ENCODE measurements at places on chromosomes 5 and 9. TPM values are rescaled to one million over a fixed set of nuclear protein-coding genes. Genes with fewer than 3 reads are reported as not detected.
A peak's percentile ranks its signal among the peaks of the same experiment; 100 is the strongest.

DNA sequence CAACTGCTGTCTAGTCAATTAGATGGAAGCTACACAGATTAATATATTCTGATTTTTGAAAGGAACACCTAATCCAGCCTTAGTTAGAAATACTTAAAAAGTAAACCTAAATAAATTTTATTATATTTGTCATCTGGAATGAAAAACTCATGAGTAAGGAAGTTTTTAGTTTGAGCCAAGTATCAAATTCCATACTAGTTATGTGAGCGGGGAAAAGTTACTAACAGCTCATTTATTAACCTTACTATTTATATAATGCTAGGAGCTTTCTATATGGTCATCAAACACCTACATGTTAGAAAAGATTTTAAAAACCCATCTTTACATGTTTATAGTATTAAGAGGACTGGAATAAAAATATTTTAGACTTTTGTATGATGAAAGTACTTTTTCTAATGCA, 41.6 kb upstream of the POU5F2 start:
- no peak for DNase-seq

DNA sequence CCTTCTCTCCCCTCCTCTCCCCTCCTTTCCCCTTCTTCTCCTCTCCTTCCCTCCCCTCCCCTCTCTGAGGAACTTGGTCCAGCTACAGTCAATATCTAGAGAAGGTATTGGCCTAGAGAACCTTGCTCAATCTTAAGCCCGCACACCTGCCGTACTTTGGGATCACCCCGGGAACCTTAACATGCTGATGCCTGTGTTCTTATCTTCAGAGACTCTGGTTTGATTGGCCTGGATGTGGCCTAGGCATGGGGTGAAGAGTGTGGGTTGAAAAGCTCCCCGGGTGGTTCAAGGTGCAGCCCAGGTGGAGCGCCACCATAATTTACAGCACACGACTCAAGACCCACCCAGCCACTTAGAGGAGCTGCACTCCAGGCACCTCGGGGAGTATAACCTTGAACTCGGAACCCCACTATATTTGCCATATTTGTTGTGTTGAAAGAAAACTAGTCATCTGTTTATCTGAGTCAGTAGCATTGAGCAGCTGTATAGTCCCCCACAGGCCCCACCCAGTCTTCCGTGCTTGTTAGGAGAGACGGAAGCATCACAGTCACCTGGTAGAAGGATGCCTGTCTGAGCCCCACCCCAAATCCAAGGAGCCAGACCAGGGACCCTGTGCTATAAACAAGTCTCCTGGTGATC, 14.4 kb upstream of the PHF19 start:
- DNase-seq = no peak

DNA sequence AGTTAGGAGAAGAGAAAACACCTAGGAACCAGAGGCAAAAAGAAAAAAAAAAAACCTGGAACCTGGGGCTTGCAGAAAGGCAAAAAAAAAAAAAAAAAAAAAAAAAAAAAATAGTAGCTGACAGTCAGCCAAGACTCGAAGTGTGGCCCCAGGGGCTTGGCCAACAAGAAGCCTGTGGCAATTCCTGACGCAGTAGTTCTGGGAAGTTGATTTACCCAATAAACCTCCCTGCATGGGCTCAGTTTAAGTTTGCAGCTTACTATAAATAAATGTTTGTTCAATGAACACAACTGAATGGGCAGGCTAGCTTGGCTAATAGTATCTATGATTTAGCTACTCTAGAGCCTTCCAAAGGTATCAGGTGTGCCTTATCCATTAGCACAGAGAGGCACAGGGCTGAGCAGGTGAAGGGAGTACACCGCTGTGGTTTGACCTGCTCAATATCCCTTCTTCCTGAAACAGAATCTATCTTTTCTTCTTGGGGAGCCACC, 21.3 kb upstream of the GLRX start:
- no peak for DNase-seq

FLT4 gene
- total RNA-seq = 17.3 TPM

- DNase-seq = no peak
Observed at GRCh38 chr5:133918731-133919130, 49.7 kb downstream of the C5orf15 start.

GRCh38 chr5:175052351-175052750, 328.0 kb downstream of the MSX2 start:
- DNase-seq = no peak

- DNase-seq = no peak
Observed at GRCh38 chr5:76163111-76163628, 80.0 kb downstream of the SV2C start.

- peak; percentile 88 for DNase-seq
Observed at GRCh38 chr5:10987925-10988504, 227.0 kb upstream of the DAP start.

DNA sequence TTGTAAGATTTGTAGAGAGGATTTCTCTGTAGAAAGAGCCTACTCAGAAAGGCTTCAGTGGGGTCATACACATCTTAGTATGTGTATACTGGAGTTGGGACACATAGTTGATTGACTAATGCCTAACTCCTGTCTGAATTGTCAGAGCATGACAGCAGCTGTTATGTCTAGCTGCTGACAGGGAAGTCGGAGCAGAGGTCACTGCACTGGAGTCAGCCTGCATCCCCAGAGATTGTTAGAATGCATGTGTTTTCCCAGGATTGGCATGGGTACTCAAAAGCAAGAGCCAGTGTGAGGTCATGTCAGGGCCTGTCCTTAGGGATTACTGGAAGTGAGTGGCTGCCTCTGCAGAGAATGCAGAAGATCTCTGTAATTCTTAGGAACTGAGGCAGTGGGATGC, 82.7 kb downstream of the ITGA1 start:
- no peak for DNase-seq

COL15A1 gene
- 0.50 TPM for total RNA-seq

GRCh38 chr5:14414656-14415023, 167.0 kb upstream of the OTULINL start:
- DNase-seq = no peak

- DNase-seq = no peak
Observed at GRCh38 chr5:115396688-115397087, 100.2 kb upstream of the CCDC112 start.

GRCh38 chr9:27292659-27293405, 4.1 kb downstream of the EQTN start:
- no peak for DNase-seq

DNA sequence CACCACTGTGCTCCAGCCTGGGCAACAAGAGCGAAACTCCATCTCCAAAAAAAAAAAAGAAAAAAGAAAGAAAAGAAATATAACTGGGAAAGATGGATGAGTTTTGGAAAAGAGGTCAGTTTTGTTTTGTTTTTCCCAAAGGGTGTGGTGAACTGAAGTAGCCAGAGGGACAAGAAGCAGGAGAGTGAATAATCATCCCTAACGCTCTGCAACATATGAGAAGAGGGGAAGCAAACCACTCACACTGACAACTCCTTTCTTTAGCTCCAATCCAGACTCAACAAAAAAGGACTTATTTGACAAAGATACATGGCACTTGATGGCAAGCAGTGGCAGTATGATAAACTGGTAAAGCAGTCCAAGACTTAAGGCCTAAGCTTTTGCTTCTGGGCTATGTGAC, 176.1 kb upstream of the HMHB1 start:
- DNase-seq = no peak

Data from GM23338 (cell line).